ENCODE measurements at places on chromosomes 11 and 22.

DNA sequence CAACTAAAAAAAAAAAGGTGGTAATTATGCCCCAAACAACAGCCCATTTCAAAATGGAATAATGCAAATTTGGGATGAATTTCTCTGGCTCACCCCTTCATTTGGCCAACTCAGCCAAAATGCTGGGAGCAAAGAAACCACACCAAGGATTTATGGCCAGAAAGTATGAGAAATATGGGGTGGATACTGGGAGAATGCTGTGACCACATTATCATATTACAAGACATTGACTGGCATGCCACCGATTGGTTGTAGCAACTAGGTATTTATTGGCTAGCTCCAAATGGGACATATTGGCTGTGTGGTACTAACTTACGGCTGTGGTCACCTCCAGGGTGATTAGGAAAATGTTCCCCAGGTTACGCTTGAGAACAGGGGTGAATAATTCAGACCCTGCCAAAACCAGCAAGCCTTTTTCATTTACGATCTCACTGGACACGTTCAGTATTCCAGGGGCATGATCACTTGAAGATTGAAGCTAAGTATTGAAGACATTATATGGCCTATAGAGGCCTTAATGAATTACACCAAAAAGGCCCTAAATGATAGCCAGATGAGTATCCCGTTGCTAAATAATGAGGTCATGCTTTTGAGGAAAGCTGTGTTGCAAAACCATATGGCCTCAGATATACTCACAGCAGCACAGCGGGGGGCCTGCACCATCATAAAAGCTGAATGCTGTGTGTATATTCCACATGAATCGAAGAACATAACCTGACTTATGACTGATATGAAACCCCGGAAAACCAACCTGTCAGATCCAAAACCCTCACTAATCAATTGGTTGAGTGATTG is 3.8 kb upstream of the FDX1 start:
- no peaks in the 10 kb centered on the region for H3K27me3 ChIP-seq
- no peak overlapping the region for H3K4me3 ChIP-seq
- no peaks in the 10 kb centered on the region for H3K4me1 ChIP-seq
- H3K36me3 ChIP-seq: no peaks in the 10 kb centered on the region

DNA sequence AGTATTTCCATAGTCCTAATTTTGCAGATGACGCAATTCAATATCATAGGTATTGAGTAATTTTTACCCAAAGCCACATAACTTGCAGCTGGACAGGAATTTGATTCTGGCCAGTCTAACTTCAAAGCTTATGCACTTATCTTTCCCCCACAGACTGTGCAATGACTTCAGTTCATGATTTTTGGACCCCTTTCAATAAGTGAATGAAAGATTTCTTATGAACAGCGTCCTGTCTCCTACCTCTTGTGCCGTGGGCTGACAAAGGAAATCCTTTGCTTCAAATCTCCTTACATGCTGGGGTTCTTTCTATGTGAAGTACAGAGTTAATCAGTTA is 217.7 kb upstream of the KIRREL3 start:
- no peak overlapping the region for H3K4me3 ChIP-seq
- no peaks in the 10 kb centered on the region for H3K4me1 ChIP-seq
- H3K36me3 ChIP-seq: no peaks in the 10 kb centered on the region
- no peak for DNase-seq
- no peak overlapping the region for H3K27ac ChIP-seq

DNA sequence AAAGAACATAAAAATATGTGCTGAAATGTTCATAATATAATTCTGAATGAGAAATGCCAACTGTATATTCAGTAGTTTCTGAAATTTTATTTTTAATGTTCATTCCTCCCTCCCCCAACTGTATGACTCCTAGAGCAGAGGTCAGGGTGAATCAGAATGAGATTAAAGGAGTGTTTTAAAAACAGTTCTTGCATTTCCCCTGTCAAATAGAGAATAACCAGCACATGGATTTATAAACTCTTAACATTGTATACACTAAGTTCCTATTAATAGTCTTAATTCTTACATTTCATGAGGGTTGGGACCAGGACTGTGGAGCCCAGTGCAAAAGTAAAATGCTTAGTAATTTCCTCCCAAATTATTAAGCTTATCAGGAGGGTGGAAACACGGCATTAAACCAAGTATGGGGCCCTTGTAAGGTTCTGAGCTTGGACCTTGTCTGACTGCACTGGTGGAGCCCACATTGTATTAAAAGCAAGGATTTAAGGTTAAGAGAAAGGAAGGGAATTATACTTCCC is 474.6 kb upstream of the RAG2 start:
- H3K4me3 ChIP-seq: no peak overlapping the region
- H3K4me1 ChIP-seq: no peaks in the 10 kb centered on the region
- H3K36me3 ChIP-seq: no peaks in the 10 kb centered on the region
- no peak for DNase-seq

GRCh38 chr22:20531154-20531403 is 23.7 kb downstream of the MED15 start:
- peaks cover 63% of the 10 kb centered on the region for H3K4me1 ChIP-seq
- no peaks in the 10 kb centered on the region for H3K27me3 ChIP-seq
- peaks cover 35% of the 10 kb centered on the region for H3K36me3 ChIP-seq
- no peak overlapping the region for H3K4me3 ChIP-seq
- peak overlapping the region; percentile 99 for H3K27ac ChIP-seq

- H3K4me1 ChIP-seq: peaks cover 28% of the 10 kb centered on the region
- H3K27me3 ChIP-seq: no peaks in the 10 kb centered on the region
- no peaks in the 10 kb centered on the region for H3K36me3 ChIP-seq
- no peak overlapping the region for H3K4me3 ChIP-seq
These were observed 110.5 kb downstream of the MICAL3 start for GRCh38 chr22:17913801-17914347.

- peak overlapping the region; percentile 35 for H3K27ac ChIP-seq
- DNase-seq: no peak
- H3K4me1 ChIP-seq: peaks cover 33% of the 10 kb centered on the region
- H3K36me3 ChIP-seq: no peaks in the 10 kb centered on the region
These were observed 79.7 kb downstream of the BUD13 start for GRCh38 chr11:116693102-116693570.

GRCh38 chr11:87236368-87236767 is 198.6 kb downstream of the TMEM135 start:
- H3K36me3 ChIP-seq: no peaks in the 10 kb centered on the region
- DNase-seq: no peak
- H3K4me3 ChIP-seq: no peak overlapping the region
- H3K27ac ChIP-seq: no peak overlapping the region
- no peaks in the 10 kb centered on the region for H3K4me1 ChIP-seq

- H3K36me3 ChIP-seq: no peaks in the 10 kb centered on the region
- H3K27ac ChIP-seq: no peak overlapping the region
- DNase-seq: no peak
- H3K27me3 ChIP-seq: no peaks in the 10 kb centered on the region
These were observed 4.3 kb downstream of the VPREB1 start for GRCh38 chr22:22248878-22249277.

- H3K4me1 ChIP-seq: peaks cover 28% of the 10 kb centered on the region
- H3K4me3 ChIP-seq: no peak overlapping the region
- H3K27me3 ChIP-seq: no peaks in the 10 kb centered on the region
- no peak overlapping the region for H3K27ac ChIP-seq
- peaks cover 9% of the 10 kb centered on the region for H3K36me3 ChIP-seq
These were observed 3.9 kb upstream of the MYH9 start for GRCh38 chr22:36391638-36392037.

DNA sequence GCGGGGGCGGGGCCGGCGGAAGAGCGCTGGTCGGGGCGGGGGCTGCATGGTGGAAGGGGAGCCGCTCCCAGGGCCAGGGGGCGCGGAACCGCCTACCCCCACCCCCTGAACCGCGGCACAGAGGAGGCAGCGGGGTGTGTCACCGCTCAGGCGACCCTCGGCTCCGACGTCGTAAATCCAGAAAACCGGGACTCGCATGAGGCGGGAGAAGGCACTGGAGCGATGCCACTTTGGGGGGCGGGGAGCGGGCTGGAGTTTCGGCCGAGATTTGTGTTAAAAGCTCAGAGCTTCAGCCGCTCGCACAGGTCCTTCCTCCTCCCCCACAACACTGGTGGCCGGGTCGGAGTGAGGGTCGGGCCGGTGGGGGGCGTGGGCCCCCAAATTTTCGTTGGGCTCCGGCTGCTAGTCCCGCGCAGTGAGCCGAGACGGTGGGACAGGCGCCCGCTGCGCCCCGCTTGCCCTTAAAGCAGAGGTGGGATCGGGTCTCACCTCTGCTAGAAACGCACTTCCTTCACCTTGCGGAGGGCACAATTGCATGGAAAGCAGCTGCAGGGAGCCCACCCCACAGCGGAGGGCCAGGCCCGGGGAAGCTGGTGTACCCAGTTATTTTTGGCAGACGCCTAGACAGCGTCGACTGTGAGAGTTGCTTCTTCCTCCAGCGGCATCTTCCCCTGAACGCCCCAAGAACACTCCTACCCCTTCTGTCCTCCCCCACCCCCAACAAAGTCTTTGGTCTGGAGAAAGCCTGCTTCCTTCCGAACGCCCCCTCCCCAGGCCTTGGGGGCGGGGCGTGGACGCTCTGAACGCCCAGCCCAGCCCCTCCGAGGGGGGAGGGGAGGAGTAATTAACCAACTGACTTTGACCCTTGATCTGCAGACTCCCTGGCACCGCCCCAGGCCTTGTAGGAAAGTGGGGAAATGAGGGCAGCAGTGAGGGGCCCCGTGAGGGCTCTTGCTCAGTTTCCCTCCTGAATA is 1.1 kb downstream of the OVOL1 start:
- no peaks in the 10 kb centered on the region for H3K36me3 ChIP-seq
- no peak for DNase-seq
- H3K27ac ChIP-seq: no peak overlapping the region
- peak overlapping the region; percentile 7 for H3K4me3 ChIP-seq

DNA sequence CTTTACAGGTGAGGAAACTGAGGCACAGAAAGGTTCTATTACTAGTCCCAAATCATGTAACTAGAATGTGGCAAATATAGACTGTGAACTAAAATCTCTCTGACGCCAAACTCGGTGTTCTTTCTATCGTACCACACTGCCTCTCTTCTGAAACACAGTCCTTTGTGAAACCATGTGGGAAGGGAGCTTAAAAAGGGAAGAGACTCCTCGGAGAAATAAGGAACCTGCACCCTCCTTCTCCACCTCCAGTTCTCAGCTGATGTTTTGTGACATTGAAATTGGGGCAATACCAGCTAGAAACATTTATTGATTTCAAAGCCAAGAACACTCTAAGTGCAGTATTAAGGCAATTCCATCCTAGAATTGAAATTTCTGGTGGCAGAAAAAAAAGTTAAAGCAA is 76.4 kb upstream of the DRD2 start:
- H3K27me3 ChIP-seq: no peaks in the 10 kb centered on the region
- DNase-seq: no peak
- no peaks in the 10 kb centered on the region for H3K36me3 ChIP-seq
- H3K4me1 ChIP-seq: peaks cover 33% of the 10 kb centered on the region

DNA sequence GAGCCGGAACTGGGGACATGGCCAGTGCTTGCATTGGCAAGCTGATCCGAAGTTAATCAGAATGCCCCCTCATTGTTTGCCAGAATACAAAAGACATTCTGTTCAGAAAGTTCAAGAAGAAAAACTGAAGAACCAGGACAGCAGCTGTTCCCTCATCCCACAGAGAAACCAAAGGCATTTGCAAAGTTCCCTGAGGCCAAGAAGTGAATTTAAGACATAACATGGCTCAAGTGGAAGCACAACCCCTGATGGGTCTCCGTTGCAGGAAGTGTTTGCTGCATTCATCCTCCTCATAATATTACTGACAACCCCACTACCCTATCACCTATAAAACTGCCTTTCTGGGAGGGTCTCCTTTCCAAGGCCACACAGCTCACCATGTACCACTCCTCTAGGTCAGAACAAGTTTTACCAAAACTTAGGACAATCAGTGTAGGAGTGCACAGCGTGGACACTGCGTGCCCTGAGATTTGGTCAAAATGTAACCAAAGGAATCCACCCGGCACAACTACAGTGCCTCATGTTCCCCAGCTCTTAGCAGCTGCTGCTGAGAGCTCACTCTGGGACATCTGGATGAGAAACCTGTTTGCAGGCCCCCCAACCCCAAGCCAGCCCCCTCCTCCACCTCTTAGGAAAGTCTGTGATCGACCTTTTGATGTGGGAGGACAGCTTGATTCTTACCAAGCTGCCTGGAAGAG is 101.6 kb upstream of the AKIP1 start:
- H3K4me1 ChIP-seq: peaks cover 36% of the 10 kb centered on the region
- DNase-seq: no peak
- H3K4me3 ChIP-seq: peak overlapping the region; percentile 57
- 0 out of 2 replicates have a peak, but pooled peaks cover 3% of the 10 kb centered on the region for H3K36me3 ChIP-seq
- no peaks in the 10 kb centered on the region for H3K27me3 ChIP-seq
- H3K27ac ChIP-seq: peak overlapping the region; percentile 99

GRCh38 chr11:116792869-116793771 is 1.4 kb upstream of the APOA5 start:
- no peak for DNase-seq
- H3K36me3 ChIP-seq: no peaks in the 10 kb centered on the region
- no peak overlapping the region for H3K4me3 ChIP-seq
- H3K27me3 ChIP-seq: no peaks in the 10 kb centered on the region
- H3K27ac ChIP-seq: no peak overlapping the region
- H3K4me1 ChIP-seq: peaks cover 7% of the 10 kb centered on the region

- no peaks in the 10 kb centered on the region for H3K27me3 ChIP-seq
- no peak overlapping the region for H3K4me3 ChIP-seq
- no peaks in the 10 kb centered on the region for H3K4me1 ChIP-seq
- no peak for DNase-seq
These were observed 655.6 kb downstream of the ETS1 start for GRCh38 chr11:127931803-127932202.

GRCh38 chr11:70603756-70604211 is 205.5 kb downstream of the CTTN start:
- no peaks in the 10 kb centered on the region for H3K36me3 ChIP-seq
- no peaks in the 10 kb centered on the region for H3K27me3 ChIP-seq
- peaks cover 10% of the 10 kb centered on the region for H3K4me1 ChIP-seq
- no peak for DNase-seq

- H3K27me3 ChIP-seq: no peaks in the 10 kb centered on the region
- no peak overlapping the region for H3K4me3 ChIP-seq
- H3K27ac ChIP-seq: peak overlapping the region; percentile 31
- no peak for DNase-seq
These were observed 15.9 kb downstream of the PRSS23 start for GRCh38 chr11:86816251-86816726.

DNA sequence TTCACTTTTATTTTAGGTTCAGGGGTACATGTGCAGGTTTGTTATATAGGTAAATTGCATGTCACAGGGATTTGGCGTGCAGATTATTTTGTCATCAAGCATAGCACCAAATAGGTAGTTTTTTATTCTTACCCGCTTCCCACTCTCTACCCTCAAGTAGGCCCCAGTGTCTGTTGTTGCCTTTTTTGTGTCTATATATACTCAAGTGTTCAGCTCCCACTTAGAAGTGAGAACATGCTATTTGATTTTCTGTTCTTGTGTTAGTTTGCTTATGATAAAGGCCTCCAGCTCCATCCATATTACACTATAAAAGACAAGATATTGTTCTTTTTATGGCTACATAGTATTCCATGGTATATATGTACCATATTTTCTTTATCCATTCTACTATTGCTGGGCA is 28.5 kb upstream of the LIN7C start:
- H3K27me3 ChIP-seq: no peaks in the 10 kb centered on the region
- no peak overlapping the region for H3K4me3 ChIP-seq
- no peak overlapping the region for H3K27ac ChIP-seq
- no peak for DNase-seq

DNA sequence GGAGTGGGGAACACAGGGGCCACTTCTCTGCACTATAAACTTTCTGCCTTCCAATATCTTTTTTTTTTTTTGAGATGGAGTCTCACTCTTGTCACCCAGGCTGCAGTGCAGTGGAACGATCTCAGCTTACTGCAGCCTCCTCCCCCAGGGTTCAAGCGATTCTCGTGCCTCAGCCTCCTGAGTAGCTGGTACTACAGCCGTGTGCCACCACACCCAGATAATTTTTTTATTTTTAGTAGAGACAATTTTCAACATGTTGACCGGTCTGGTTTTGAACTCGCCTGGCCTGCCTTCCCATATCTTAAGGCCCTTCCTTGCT is 1.7 kb downstream of the SLC3A2 start:
- H3K36me3 ChIP-seq: peaks cover 73% of the 10 kb centered on the region
- peaks cover 24% of the 10 kb centered on the region for H3K4me1 ChIP-seq
- no peak for DNase-seq
- H3K4me3 ChIP-seq: peak overlapping the region; percentile 66
- no peaks in the 10 kb centered on the region for H3K27me3 ChIP-seq
- H3K27ac ChIP-seq: peak overlapping the region; percentile 92

Measured in RWPE2 (cell line).